ENCODE measurements at places on chromosomes 13 and 19.

DNA sequence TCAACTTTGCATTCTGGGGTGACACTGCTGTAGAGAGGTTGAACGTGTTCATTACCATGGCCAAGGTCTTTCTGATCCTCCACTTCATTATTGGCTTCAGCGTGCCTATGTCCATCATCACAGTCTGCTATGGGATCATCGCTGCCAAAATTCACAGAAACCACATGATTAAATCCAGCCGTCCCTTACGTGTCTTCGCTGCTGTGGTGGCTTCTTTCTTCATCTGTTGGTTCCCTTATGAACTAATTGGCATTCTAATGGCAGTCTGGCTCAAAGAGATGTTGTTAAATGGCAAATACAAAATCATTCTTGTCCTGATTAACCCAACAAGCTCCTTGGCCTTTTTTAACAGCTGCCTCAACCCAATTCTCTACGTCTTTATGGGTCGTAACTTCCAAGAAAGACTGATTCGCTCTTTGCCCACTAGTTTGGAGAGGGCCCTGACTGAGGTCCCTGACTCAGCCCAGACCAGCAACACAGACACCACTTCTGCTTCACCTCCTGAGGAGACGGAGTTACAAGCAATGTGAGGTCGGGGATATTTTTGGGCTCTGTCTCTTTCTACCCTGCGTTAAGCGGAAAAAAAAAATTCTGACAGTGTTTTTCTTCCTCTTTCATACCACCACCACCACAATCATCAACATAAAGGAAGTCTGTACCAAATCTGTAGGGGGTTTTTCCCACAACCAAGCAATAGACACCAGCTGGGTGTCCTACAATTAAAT, 29.5 kb downstream of the FPR3 start:
- DNase-seq = no peak

GRCh38 chr13:44072536-44072935, 192.8 kb downstream of the LACC1 start:
- DNase-seq = no peak

DNA sequence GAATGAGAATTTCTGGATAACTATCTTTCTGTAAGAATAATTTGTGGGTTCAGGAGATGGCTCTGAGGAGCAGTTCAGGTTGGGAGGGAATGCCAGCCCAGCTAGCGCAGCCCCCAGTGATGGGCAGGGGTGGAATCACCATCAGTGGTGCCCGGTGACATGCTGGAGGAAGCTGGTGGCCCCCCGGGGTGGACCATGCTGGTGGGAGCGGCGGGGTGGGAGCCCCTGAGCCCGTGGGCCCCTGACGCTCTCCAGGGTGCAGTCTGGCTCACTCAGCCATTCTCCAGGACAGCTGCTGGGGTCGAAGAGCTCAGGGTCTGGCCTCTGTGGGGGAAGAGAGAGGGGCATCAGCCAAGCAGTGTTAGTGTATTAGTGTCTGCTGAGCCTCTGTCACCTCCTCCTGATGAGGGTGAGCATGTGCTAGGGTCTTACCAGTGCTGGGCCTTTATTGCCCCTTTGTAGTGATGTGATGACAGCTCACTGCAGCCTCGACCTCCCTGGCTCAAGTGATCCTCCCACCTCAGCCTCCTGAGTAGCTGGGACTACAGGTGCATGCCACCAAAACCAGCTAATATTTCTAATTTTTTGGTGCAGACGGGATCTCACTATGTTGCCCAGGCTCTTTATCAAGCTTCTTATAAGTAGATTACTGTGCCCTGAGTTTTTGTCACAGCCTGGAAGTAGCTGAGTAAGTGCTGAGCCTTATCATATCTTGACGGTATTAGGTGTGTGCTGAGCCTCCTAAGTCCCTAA, 10.4 kb downstream of the HIPK4 start:
- DNase-seq = no peak

DNA sequence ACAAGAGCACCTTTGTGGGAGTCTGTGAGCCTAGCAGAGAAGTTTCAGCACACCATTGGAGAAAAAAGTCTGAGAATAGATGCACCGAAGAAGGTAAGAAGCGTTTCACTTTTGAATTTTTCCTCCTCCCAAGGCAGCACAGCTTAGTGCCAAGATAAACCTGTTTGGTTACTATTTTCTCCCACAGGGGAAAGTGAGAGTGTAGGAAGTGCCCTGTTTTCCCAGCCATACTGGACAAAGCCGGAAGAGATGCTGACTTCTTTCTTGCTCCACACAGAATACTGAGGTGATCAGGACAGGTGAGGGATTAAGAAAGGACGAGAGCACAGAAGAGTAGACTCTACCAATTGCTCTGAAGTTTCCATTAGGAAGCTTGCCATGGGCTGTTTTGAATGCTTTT, 1011.0 kb upstream of the MIR17HG start:
- no peak for DNase-seq

GRCh38 chr13:113786262-113786841, 27.3 kb downstream of the TMEM255B start:
- DNase-seq = no peak

- peak; percentile 39 for DNase-seq
These were observed at the start of gene DAZAP1 for GRCh38 chr19:1407528-1408299. Gene DAZAP1 (plus strand): TSS chr19:1407586. CDS start chr19:1407774, 188 bp downstream.

DNA sequence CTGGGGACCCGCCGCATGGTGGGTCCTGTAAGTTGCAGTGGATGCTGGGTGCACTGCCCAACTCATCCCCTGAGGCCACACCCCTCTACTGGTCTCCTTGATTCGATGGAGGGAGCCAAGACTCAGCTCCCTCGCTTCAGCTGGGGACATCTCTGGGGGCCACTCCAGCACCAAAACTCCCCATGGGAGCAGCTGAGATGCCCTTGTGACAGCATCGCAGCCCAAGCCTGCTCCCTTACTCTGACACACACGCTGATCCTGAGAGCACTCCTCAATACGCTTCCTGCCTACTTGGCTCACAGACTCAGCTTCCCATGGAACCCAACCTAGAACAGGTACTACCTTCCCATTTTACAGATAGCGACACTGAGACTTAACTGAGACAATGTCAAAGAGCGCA, 56.2 kb downstream of the PEPD start:
- no peak for DNase-seq

All from activated CD4-positive, alpha-beta memory T cell treated with anti-CD3 and anti-CD28 coated beads for 36 hours (primary cell).